Stimulated activated CD4-positive, alpha-beta T cell treated with anti-CD3 and anti-CD28 coated beads, TNF-alpha, amount 100 ng/mL, for 4 hours (primary cell): ENCODE measurements at places on chromosomes 7 and 10.

- DNase-seq = no peak
Observed at GRCh38 chr7:644381-645305, 81.9 kb upstream of the DNAAF5 start.

DNA sequence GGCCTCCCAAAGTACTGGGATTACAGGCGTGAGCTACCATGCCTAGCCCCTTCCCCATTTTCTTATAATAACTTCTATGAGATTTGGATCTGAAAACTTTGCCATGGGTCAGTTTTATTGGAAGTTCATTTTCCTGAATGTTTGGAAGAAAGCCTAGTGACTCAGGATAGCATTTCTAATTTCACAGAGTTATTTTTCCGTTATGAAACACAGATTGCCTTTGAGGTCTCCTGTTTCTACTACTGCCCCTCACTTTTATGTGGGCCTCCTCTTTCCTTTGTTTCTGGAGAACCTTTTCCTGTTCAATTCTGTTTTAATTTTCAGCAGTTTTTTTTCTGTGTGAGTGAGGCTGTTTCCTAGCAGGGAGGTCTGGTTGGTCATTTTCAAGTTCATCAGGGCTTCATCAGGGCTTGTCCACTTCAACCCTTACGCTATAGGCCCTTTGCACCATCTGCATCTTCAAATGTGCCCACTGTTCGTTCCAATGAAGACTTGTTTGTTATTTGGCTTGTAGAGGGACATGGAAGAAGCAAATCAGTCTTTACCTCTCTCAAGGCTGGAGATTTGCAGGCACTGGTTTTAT, 58.7 kb downstream of the BMPR1A start:
- no peak for DNase-seq

GRCh38 chr7:15989194-15989593, 302.7 kb upstream of the MEOX2 start:
- DNase-seq = no peak

GRCh38 chr10:71512761-71513539, 116.2 kb downstream of the CDH23 start:
- DNase-seq = no peak

DNA sequence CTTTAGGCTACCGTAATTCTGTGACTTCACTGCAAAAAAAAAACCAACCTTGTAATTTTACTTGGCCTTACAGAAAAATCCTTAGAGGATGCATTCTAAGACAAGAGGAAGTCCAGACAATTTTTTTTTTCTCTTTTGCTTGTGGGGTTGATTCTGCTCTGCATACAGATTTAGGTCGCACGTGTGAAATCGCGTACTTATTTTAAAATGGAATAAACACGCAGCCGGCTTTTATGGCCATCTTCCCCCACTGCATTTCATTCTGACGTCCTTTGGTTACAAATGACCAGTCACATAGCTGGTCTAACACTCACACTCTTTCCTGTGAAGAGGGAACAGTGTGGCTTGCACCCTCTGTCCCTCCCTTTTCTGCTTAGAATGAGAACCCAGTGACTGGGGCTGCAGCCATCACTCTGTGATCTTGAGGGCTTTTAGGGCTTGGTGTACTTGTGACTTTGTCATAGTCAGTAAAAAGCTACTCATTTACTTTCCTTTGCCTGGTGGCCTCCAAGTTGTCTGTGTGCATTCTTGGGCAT, 63.6 kb upstream of the CARD11 start:
- no peak for DNase-seq

- DNase-seq = no peak
Observed at GRCh38 chr10:28737096-28737495, 59.8 kb downstream of the BAMBI start.

DNA sequence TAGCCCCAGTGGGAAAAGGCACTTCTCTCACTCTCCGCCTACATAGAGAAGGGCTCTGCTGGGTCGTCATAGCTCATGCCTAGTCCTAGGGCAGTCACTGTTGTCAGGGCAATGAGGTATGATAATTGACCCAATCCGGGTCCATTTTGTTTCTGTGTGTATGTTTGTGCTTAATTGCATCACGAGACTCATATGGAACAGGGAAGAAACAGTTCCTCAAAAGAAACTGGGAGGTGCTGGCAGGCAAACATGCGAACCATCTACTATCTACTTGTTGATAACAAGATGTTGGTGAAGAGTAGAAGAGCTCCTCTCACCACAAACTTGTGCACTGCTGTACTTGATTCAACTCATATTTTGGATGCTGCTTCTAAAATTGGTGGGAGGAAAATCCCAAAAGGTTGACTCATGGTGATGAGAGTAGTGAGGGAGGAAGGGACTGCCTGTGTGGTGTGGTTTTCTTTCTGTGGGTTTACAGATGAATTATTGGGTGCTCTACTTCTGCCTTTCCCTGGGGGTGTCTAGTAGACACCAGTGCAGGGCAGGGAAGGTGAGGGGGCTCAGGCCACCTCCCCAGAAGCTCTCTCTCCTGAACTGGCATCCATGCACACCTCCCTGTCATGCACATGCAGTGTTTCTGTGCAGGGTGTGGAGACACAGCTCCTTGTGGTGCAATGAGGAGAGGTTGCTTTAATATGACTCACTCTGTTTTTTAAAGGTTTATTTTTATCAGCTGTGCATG, 29.4 kb downstream of the LSMEM1 start:
- DNase-seq = no peak

- no peak for DNase-seq
Observed at GRCh38 chr10:69093933-69094332, 6.0 kb downstream of the SRGN start.

- DNase-seq = no peak
Observed at GRCh38 chr10:122326385-122326784, 48.1 kb upstream of the PLEKHA1 start.

GRCh38 chr10:110576220-110576619, 8.7 kb downstream of the SMC3 start:
- no peak for DNase-seq

DNA sequence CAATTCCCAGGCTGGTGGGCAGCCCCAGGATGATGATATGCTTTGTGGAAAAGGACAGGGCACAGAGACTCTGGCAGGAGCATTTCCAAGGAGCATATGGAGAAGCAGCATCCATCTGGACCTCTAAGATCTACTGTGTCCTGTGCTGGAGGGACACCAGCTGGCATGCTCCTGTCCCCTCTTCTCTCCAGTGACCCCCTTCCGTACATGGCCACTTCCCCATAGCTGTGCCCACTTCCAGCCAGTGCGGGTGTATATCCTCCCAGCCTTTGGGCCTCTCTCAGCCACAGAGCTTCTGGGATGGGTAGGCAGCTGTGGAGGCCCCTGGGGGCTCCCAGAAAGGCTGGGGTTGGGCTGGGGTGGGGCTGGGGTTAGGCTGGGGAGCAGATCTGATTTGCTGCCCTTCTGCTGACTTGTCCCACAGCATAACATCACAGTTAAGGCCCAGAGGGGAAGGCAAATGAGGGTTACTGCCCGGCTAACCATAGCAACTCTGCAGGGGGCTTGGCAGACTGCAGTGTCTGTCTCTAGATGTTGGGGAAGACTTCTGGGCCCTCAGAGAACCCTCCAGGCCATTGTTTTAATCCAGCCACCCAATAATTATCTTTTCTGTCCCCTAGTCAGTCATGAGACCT, 6.3 kb downstream of the NPFFR1 start:
- no peak for DNase-seq

DNA sequence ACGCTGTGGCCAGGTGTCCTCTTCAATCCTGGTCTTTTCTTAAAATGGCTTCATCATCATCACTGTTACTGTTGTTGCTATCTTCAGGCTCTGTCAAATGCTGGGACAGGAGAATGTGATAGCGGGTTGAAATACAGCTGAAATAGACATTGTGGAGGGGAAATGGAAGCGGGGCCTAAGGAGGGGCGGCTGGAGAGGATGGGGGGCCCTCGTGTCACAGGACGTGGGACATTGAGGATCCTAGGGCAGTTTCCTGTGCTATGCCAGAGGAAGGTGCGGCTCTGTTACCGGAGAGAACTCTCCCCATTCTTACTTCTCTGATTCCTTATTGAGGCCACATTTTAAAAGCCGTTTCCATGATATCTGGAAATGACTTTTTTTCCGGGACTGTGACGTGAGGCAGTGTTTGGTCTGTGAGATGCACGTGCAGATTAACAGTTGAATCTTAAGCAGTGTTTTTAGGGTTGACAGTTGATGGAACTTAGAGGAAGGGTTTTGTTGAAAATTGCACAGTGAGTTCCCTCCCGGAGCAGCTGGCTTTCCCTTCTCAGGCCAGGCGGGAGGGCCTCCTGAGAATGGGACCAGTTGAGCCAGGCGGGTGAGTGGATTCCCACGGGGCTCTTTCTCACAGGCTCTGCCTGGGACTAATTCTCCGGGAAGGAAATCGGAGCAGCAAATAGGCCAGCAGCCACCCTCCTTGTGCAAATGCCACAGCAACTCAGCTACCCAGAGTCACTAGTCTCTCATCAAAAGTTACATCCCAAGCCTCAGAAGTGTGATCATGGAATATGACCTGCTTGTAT, 125.2 kb downstream of the TACC2 start:
- no peak for DNase-seq

- DNase-seq = no peak
Observed at GRCh38 chr10:72834183-72834825, 59.2 kb upstream of the OIT3 start.

DNA sequence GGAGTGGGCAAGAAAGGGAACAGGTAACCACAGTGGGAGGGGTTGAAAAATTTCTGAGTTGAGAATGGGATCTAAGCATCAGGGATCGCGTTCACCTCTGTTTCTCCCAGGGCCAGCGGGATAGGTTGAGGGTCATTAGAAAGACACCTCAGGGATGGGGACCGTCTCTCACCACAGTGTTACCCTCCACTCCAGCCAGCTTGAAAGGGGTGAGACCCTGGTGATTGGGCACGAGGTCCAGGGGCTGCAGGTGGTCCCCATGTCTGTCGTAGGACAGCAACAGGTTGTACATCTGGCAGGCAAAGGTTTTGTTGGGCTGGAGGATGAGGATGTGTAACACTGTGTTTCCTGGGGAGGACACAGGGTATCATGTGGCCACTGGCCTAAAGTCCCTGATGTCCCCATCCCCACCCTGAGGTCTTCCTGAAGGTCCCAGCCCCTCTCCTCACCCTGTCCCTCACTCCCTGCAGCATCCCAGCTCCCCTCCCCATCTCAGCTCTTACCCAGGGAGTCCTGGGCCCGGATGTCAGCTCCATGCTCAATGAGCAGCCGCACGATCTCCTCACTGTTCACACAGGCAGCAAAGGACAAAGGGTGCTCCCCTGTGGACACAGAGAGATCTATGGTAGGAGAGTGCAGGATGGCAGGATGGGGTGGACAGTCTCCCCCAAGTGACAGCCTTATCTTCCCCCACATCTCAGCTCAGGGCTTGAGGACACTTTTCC, 9.1 kb downstream of the TRPV6 start:
- no peak for DNase-seq

DNA sequence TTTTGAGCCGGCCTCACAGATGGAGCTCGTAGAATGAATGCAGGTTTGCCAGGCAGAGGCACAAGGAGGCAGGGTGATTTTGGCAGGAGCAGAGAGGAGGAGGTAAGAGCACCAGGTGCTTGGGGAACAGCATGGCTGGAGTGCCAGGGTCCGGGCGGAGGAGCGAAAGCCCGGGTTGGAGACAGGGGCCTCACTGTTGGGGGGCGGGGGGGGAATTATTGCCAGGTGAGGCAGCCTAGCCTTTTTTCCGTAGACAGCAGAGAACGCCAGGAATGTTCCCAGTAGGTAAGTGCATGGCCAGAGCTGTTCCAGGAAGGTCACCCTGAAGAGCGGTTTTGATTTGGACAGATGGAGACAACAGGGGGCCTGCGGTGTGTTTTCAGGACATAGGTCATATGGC, 9.5 kb downstream of the SRRM3 start:
- no peak for DNase-seq

- no peak for DNase-seq
Observed at GRCh38 chr7:90833443-90833842, 237.3 kb downstream of the CDK14 start.

- no peak for DNase-seq
Observed at GRCh38 chr10:99403674-99404073, 26.8 kb downstream of the GOT1 start.

DNA sequence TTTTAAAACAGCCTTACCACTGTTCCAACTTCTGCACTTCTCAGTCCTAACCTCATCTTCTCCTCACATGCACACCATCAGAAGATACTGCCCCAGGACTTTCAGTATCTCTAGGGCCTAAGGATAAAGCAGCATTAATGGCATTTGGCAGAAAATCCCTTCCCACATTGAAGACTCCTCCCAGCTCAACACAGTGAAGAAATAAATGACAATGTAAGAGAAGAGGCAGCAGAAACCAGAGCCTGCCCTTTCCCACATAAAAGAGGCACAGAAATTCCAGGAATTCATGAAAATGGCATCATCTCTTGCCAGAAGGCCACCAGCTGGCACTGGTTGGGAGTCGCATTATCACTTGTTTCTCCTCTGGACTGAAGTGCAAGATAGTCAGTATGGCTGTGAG, 3.7 kb downstream of the GCC1 start:
- no peak for DNase-seq

GRCh38 chr10:24010436-24010970, 198.4 kb upstream of the KIAA1217 start:
- DNase-seq = no peak

DNA sequence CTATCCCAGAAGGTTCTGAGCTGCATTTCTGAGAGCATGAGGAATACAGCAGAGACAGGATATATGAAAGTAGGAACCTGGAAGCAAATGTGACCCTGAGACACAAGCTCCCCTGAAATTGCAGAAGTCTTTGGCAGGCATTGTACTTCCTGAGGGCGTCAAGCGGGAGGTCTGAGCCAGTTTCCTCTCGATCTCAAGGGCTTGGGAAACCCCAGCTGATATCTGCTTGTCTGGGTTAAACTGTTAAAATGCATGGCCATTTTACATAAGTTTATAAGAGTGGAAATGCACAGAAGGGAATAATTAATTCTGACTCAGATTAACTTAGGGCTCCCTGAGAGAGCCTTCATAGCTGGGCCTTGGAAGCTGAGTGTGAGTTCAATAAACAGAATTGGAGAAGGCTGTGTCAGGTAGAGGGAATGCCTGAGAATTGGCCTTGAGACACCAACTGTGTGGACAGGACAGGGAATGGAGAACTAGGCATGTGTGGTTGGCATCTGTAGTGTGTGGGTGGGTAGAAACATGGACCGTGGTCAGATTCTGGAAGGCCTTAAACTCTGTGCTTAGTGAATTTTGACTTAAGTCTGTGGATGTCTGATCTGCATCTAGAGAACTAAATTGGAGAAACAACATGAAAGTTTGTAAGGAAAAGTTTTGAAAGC, 53.3 kb downstream of the WIPF3 start:
- DNase-seq = no peak
